ENCODE measurements at places on chromosomes 12 and 14.

GRCh38 chr14:21780429-21781084 lies 106.9 kb upstream of the OR4E1 start:
- no peak for DNase-seq

- DNase-seq, result no peak
Observed at GRCh38 chr12:54486173-54486867, 11.2 kb upstream of the NCKAP1L start.

DNA sequence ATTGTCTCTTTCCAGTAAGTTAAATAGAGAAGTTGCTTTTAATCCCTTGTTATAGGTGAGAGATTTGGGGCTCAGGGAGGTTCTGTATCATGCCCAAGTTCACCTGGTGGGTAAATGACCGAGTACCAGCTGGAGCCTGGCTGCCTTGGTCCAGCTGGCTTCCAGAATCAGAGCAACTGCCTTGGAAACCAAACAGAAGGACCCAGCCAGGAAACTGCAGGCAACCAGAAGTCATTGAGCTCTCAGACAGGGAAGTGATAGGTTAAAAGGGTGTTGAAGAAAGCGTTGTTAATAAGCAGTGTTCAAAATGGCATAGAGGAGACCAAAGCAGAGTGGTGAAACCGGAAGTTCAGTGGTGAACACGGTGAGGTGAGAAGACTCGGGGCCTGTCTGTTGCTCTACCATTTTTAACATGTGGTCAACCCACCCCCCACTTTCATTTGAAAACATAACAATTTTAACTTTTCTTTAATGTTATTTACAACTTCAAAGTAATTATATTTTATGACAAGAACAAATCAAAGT lies 54.9 kb downstream of the PLEKHG7 start:
- no peak for DNase-seq

- no peak for DNase-seq
Observed at GRCh38 chr12:106982229-106982628, 4.7 kb downstream of the MTERF2 start.

GRCh38 chr12:68042212-68042699 lies 53.0 kb downstream of the IFNG-AS1 start:
- DNase-seq, result no peak

DNA sequence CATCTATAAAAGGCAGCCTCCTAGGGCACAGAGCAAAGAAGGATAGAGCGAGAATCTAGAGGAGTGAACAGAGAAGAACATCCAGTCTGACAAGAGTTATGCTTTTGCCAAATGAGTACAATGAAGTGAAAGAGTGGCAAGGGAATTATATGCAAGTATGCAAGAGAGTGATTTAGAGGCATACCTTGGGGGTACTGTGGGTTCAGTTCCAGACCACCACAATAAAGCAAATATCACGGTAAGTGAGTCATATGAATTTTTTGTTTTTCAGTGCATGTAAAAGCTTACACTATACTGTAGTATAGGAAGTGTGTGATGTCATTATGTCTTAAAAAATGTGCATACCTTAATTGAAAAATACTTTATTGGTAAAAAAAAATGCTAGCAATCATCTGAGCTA lies 101.4 kb downstream of the SLC38A1 start:
- no peak for DNase-seq

DNA sequence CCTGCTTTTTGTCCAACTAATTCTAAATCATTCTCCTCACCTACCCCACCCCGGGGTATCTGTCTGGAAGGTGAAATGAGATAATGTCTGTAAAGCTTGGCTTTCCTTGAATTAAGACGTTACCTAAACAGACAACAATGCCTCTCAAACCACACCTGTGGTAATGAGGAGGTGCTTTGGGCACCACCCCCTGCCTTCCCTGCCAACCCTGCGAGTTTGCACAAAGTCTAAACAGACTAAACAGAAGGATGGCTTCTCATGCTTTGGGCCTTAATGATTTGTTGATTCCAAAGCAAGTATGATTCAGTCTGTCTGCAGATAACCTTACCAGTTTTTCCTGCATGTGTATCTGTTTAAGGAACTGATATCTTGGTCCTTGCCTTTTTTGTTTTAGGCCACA lies 82.4 kb downstream of the ZFC3H1 start:
- no peak for DNase-seq

- DNase-seq, result no peak
Observed at GRCh38 chr14:77812028-77812427, 12.1 kb downstream of the ADCK1 start.

- DNase-seq, result no peak
Observed at GRCh38 chr12:44193281-44193680, 357.4 kb downstream of the TMEM117 start.

GRCh38 chr12:11652351-11653040 lies 3.0 kb downstream of the ETV6 start:
- peak; percentile 8 for DNase-seq

- no peak for DNase-seq
Observed at GRCh38 chr14:71202881-71203280, 295.6 kb downstream of the PCNX1 start.

DNA sequence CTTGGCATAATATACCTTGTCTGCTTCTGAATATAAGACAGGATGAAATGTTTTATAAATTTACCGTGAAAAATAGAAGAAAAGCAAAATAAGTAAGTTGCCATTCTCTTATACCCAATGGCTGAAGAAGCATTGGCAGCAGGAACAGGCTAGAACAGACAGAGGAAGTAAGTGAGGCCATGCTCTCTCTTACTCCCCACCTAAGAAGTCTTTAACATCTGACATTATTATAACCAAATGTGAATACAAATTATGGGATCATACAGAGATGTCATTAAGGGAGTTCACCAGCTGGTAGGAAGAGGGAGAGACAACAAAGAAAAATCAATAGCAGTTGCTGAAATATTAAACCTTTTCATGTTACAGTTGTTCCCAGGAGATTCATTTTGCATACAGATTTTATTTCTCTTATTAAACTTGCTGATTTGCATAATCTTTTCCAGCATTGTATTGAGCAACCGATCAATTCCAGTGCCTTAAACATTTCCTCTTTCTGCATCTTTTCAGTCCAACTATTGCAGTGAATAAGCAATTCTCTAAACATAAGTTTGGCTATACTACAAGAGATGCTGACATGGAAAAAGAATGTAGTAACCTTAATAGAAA lies 270.6 kb downstream of the SLC6A15 start:
- DNase-seq, result no peak

GRCh38 chr12:110528277-110528839 lies 26.2 kb downstream of the RAD9B start:
- DNase-seq, result no peak

DNA sequence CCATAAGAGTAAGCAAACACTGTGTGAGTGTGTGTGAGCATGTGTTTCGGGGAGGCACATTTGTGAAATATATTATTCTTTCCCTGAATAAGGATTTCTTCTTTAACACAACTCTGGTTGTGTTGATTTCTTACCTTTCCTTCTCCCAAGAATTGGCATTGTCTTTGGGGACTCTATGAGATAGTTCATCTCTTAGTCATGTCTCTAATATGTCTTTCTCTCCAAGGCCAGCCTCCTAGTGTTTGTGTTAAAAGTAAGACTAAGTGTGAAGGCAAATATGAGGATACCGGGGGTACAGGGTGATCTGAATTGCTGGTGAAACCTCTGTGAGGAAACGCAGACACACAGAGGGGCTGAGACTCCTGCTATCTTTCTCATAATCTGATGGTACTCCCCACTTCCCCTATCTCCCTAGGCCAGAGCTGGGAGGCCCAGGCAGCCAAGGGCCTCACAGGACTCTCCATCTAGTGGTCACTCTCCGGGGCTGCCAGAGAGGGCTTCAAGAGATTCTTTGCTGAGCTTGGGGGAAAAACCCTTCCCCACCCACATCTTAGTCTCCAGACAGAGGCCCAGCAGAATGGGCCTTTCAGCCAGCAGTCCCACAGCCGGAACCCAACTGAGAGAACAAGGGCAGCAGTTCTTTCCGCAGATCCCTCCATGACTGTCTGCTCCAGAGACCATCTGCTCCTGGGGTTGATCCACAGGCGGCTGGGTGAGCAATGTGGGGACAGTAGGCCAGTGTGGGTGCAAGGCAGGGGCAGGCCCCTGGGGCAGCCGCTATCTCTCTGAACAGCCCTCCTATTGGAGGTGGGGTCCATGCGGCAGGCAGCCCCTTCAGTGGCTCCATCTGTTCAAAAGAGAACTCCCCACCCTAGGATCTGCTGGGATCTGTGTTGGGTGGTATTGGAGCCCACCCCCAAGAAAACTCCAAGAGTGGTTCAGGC lies 5.8 kb upstream of the HOXC12 start:
- no peak for DNase-seq

- DNase-seq, result no peak
Observed at GRCh38 chr12:91804533-91804932, 341.1 kb downstream of the BTG1 start.

DNA sequence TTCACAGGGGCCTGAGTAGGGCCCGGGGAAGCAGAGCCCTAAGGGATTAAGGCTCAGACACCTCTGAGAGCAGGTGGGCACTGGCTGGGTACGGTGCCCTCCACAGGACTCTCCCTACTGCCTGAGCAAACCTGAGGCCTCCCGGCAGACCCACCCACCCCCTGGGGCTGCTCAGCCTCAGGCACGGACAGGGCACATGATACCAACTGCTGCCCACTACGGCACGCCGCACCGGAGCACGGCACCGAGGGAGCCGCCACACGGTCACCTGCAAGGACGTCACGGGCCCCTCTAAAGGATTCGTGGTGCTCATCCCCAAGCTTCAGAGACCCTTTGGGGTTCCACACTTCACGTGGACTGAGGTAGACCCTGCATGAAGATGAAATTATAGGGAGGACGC lies 7.1 kb downstream of the LTBR start:
- DNase-seq, result no peak

- no peak for DNase-seq
Observed at GRCh38 chr12:8453021-8453513, 2.7 kb upstream of the CLEC6A start.

- no peak for DNase-seq
Observed at GRCh38 chr12:104339663-104340062, 36.1 kb downstream of the EID3 start.

DNA sequence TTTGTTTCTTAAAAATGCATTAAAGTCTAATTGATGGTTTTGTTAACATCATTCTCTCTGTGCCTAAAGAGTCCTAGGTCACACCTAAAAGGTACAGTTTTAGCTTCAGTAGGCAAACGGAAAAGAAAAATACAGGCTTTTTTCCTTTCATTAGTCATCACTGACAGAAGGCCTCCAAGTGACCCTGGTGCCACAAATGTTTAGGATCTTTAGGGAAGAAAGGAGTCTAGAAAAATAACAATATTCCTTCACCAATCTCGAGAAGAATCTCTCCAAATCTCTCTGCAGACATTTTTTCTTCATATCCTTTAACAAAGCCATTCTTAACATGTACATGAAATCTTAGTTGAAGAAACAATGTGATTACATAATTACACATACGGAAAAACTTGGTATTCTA lies 2.0 kb downstream of the DENND5B start:
- DNase-seq, result no peak

GRCh38 chr12:109777544-109777943 lies 55.7 kb downstream of the TRPV4 start:
- no peak for DNase-seq

- no peak for DNase-seq
Observed at GRCh38 chr12:117876436-117876816, 92.4 kb downstream of the KSR2 start.
